ENCODE measurements at places on chromosomes 12 and 14.

DNA sequence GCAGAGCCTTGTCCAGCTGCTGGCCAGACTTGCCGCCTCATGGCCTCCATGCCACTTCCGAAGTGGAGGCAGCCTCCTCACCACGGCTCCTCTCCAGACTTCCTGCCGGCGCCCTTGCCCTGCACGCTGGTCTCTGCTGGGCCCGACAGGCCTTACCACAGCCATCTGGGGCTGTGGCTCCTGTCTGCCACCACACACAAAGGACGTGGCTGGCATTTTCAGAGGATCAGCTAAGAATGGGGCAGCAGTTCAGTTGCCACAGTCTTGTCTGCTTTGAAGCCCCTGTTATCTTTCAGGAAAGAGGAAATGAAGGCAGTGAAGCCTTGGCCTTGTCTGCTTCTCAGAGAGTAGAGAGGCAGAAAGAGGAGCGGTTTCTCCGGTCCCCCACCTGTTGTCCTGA is 178.0 kb upstream of the FKBP4 start:
- DNase-seq, result no peak

GRCh38 chr12:126681676-126682075 is 1585.3 kb upstream of the TMEM132C start:
- no peak for DNase-seq

- no peak for DNase-seq
Measured at GRCh38 chr14:104161602-104162367, 23.4 kb downstream of the KIF26A start.

DNA sequence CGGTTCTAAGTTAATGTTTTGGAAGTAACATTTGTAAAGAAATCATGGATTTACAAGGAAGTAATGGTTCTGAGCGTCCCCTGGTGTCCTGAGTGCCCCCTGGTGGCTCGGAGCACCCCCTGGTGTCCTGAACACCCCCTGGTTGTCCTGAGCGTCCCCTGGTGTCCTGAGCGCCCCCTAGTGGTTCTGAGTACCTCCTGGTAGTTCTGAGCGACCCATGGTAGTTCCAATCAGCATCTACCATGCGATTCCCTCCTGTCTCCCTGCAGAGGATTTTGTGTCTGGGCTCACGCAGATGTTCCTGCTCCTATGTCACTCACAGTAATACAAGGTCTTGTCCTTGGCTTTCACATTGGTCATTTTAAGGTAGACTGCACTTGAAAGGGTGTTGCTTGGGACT is 1352.9 kb downstream of the TMEM121 start:
- no peak for DNase-seq

DNA sequence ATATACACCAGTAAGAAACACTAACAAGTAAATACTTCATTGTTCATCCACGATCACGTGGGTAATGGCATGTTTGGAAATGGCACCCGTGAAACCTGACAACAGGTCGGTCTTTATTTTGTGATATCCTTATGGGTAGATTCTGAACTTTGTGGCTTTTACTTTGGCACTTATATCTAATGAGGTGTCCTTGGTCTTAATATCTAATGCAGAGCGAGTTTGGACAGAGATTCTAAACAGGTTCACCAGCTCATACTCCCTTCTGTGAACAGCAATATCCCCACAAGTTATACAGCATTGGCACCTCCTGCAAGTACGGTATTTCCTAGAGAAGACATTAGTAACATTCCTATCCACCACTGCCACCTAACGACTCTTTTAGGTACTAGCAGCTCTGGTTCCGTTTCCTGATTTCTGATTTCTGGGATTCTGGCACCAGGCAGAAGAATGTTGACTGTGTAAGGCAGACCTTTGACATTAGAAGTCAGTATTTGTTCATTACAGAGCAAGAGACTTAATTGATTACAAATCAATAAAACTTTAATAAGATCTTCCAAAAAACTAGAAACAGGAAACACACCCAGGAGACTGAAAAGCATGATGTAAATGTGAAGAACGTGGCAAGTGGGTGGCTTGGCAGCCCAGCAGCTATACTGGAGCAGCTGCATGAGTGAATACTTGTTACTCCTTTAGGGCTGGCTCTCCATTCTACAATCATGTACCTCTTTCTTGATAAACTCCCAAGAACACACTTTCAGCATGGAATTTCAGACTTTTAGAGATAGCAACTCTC is 2.5 kb downstream of the ANG start:
- DNase-seq, result no peak

DNA sequence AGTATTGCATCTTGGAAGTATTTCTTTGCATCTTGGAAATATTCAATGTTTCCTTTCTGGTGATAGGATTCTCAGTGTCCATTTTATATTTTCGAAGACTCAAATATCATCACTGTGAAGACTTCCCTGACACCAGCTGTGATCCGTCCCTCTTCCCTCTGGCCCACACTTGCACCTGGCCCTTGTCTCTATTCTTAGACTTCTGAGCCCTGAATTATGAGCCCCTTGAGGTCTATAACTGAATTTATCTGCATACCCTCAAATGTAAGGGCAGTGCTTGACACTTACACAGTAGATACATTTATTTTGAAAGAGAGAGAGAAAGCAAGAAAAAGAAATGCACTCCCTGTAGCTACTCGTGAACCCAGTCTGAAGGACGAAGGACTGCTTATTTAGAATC is 376.7 kb downstream of the ZFP36L1 start:
- no peak for DNase-seq

GRCh38 chr12:115096588-115097397 is 412.8 kb upstream of the TBX3 start:
- DNase-seq, result no peak

DNA sequence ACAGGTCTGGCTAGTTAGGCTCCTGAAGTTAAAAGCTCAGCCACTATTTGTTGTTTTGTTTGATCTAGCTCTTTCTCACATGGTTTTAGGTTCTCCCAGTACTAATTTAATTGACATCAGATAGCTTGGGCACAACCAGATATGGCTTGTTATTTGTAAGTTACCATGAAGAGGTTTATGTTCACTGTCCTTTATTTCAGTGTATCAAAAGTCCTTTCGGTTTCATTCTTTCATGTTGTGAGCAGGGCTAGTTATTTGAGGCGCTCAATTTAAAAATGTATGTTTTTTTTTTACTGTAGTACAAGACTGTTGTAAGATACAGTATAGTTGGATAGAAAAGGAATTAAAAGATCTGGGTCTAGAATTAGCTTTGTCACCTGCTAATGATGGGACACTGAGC is 7.0 kb downstream of the GPX2 start:
- no peak for DNase-seq

Measured in GM12892 (cell line).